ENCODE measurements at places on chromosomes 5 and 9. TPM values are rescaled to one million over a fixed set of nuclear protein-coding genes. Genes with fewer than 3 reads are reported as not detected.

DNA sequence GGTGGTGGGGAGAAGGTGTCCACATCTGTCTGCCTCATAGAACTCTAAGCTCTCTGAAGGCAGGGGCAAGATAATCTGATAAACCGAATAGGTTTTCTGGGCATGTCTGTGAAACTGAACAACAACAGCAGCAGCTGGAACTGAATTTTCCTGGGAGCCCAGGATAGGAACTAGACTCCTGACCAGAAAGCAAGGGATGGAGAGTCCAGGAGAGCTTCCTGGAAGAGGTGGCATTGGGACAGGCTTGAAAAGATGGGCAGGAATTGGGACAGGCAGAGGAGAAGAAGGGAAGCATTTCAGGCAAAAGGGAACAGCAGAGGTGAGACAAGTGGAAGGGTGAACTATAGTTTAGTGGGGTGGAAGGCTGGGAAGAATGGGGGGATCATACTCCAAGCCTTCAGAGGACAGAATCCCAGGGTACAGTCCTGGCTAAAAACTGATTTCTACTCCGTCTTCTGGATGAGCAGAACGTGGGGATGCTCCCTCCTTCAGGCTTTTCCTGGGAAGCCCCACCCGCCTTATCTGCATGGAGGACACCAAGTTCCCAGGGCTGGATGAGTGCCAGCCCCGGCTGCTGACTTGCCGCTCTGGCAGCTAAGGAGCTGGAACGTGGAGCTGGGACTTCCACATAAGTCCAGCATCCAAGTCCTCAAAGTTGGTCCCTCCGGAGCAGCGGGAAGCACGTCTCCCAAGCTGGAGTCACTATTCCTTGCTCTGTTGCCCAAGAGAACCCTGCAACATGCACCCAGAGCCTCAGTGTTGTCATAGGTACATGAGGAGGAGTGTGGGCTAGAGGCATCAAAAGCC, 13.9 kb upstream of the KIF12 start:
- DNase-seq = no peak

DNA sequence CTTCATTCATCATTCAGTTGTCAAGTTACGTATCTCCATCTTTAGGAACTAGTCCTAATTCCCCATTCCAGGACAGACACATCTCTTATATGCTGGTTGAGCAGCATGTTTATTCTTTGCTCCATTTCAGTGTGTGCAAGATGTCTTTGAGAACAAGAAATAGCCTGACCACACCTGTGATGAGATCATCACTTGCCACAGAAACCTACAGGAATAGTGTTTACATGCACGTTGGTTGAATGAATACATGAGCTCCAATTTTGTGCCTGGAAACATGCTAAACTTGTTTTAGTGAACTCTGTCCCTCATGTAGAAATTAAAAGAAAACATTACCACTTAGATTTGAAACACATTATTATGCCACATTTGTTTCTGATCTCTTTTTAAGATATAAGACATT, 489.1 kb downstream of the CDH18 start:
- no peak for DNase-seq

GRCh38 chr5:109105631-109106267, 304.0 kb downstream of the PJA2 start:
- DNase-seq = no peak

- no peak for DNase-seq
These were observed 199.1 kb downstream of the NNT start for GRCh38 chr5:43802119-43802518.

DNA sequence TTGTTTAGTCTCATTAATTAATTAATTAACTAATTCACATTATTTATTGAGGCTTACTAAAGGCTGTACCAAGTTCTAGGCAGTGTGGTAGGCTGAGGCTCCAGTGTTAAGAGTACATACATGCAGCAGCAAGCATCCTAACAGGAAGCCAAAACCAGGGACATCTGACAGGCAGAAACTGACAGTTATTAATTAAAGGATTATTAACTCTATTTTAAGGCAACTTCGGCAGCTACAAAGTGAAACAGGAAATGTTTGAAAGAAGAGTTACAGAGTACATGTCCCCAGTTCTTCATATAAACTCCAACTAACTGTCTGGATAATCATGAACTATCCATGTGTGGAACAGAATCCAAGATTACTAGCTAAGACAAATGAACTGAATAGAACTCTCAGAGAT, 39.3 kb upstream of the GABRB2 start:
- no peak for DNase-seq

DNA sequence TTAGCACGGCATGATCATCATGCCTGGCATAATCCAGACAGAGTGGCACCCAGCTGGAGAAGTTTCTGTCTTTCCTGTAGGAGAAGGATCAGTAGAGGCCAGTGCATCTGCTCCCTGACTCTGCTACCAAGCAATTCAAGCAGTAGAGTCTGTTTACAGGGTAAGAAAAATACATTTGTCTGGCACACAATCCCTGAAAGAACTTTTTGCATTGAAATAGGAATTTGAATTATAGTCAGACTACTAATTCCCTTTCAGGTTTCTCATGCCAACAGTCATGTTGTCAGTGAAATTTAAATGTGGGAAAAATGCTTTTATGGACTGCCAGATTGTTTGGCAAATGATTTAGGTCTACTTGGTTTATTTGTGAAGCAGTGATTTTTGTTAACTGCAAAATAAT, 125.6 kb downstream of the RAB3C start:
- no peak for DNase-seq

- DNase-seq = no peak
These were observed 19.0 kb upstream of the POC5 start for GRCh38 chr5:75736273-75736672.

DNA sequence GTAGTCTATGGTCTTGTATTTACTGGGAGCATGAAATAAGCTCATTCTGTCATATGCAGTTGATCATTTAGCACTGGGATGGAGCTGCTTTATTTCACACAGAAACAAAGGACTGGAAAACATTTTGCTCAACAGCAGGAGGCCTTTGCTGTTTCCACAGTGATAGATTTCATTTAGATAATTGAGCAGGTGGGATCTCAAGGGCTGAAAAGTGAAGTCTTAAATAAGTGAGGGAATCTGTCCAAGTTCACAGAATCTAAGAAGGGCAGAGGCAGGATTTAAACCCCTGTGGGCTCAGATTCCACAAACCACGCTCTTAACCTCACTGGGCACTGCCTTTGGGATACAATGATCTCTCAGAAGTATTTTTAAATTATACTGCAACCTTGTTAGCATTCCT, 47.8 kb downstream of the PRLR start:
- DNase-seq = no peak

LRRC19 gene
- total RNA-seq = not detected

LURAP1L gene
- total RNA-seq = not detected

IGFBPL1 gene
- not detected for total RNA-seq

LMX1B gene
- total RNA-seq = not detected

Data from activated CD4-positive, alpha-beta memory T cell treated with anti-CD3 and anti-CD28 coated beads for 36 hours (primary cell).